ENCODE measurements at places on chromosomes 6 and 20.

- no peak for DNase-seq
Measured at GRCh38 chr20:52290569-52290968, 99.0 kb upstream of the ZFP64 start.

- DNase-seq: no peak
Measured at GRCh38 chr20:62770916-62771315, 25.4 kb upstream of the MRGBP start.

GRCh38 chr20:53967527-53967926 lies 102.9 kb downstream of the BCAS1 start:
- DNase-seq: no peak

DNA sequence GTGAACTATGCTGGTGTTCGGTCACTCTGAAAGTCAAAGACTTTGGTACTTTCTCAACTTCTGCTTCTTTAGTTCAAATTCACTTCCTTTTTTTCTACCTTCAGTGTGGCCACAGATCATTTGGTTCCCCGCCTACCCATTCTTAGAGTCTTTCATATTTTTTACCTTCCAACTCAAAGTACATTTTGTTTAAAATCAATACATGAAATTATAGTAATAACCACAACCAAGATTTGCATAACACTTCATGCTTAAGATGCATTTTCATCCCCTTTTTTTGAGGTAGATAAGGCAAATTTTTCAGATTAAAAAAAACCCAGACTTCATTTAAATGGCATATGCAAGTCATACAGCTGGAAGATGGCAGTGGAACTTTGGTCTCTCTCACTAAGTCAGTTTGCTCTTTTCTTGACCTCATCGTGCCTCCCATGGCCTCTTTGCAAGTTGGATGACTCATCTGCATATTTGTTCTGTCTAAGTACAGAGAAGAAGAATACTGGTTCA lies 11.9 kb upstream of the CNR1 start:
- no peak for DNase-seq

- DNase-seq: no peak
Measured at GRCh38 chr6:46251583-46252339, 81.0 kb upstream of the ENPP5 start.

DNA sequence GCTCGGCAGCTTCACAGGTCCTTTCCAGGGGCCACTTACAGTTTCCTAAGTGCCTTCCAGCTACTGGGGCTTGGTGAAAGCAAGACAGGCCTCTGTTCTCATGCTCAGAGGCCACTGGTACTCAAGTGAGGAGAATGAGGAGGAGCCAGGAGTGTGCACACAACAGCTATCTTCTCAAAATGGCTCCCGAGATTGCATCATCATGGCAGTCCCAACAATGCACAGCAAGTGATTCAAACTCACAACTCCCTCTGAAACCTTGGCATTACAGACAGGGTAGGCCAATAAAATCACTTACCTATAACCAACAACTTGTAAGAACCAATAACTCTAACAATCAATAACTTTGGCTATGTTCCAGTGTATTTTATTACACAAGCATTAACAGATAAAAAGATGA lies 77.4 kb downstream of the RALGAPA2 start:
- no peak for DNase-seq

- DNase-seq: peak; percentile 5
Measured at GRCh38 chr20:7031222-7031621, 263.7 kb downstream of the BMP2 start.
